NCI-H2081 treated with DMSO at 0.1 percent for 48 hours (cell line): ENCODE measurements at places on chromosomes 3 and 15.

GRCh38 chr15:38228618-38229017, 24.0 kb upstream of the SPRED1 start:
- DNase-seq = no peak

GRCh38 chr3:12907729-12908128, 66.4 kb upstream of the RPL32 start:
- DNase-seq = no peak

GRCh38 chr3:55629432-55629831, 142.3 kb upstream of the WNT5A start:
- DNase-seq = no peak

DNA sequence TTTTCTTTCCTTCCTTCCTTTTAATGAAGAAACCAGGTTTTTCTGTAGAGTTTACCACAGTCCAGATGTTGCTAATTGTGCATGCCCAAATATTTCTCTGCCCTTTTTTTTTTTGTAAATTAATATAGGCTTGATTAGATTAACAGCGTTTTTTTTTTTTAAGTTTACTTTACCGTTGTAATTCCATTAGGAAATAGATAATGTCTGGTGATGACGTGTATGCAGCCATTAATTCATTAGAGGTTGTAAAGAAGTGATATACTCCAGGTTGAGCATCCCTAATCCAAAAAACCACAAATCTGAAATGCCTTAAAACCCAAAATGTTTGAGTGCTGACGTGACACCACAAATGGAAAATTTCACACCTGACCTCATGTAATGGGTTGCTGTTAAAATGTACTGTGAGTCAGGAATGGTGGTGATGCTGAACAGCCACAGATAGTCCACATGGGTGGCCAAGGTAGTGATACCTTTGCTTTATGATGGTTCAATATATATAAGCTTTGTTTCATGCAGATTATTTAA, 43.2 kb downstream of the KNL1 start:
- DNase-seq = no peak

GRCh38 chr3:141498598-141499223, 11.9 kb downstream of the RASA2 start:
- DNase-seq = no peak

- DNase-seq = no peak
Observed at GRCh38 chr3:62954580-62954979, 79.4 kb upstream of the CADPS start.
